Fibroblast of skin of left quadriceps (primary cell): ENCODE measurements at places on chromosomes 1 and 21.

DNA sequence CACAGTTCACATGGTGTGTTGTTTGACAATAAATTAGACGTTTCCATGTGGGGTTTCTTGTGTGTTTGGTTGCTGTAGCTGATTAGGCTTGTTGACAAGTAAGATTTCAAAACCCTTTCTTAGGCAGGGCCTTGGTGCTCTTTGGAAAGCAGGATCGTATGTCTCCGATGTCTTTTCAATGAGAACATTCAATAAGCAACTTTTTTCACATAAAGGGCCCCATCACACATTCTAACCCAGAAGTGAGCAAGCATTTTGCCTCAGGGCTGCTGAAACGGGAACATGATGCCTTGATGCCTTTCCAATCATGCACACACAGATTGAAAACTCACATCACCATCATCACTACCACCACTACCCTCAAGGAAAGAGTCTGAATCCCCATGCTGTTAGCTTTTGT, 33.1 kb downstream of the LPAR3 start:
- no peak for DNase-seq

GRCh38 chr1:200753650-200754198, 15.0 kb downstream of the CAMSAP2 start:
- no peak for DNase-seq

DNA sequence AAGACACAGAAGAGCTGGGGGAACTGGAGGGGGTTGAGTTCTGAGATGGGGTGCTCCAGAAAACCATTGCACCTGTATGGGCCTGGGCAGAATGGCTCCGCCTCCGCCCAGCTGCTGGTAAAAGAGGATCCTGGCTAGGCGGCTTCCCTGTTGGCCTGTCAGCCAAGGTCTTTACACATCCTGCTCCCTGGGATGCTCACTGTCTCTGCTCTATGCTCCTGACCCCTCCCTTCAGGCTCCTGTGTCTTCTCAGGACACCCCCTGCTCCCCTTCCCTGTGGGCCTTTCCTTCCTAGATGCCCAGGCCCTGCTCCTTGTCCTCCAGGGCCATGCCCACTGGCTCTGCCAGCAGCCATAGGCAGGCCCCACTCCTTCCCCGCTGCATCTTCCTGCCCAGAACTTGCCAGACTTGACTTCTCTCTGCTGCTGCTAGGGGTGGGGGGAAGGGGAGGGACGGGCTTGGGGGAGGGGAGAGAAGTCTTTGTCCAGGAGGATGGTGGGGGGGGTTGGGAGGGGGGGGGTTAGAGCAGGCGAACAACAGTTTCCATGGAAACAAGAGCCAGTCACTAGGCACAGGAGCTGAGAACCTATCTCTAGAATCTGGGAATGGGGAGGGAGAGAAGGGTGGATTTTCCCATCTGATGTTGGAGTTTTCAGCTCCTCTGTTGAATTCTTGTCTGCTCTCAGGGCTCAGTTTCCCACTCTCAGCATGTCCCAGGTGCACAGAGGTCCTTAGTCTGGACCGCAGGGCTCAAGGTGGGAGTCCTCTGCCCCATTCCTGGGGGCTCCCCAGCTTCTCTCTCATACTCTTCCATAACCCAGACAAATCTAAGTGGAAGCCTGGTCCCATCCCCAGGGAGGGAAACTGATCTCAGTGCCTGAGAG, 10.6 kb downstream of the CELSR2 start:
- DNase-seq, result no peak

GRCh38 chr1:63073309-63074306, 248.8 kb upstream of the FOXD3 start:
- DNase-seq, result no peak

DNA sequence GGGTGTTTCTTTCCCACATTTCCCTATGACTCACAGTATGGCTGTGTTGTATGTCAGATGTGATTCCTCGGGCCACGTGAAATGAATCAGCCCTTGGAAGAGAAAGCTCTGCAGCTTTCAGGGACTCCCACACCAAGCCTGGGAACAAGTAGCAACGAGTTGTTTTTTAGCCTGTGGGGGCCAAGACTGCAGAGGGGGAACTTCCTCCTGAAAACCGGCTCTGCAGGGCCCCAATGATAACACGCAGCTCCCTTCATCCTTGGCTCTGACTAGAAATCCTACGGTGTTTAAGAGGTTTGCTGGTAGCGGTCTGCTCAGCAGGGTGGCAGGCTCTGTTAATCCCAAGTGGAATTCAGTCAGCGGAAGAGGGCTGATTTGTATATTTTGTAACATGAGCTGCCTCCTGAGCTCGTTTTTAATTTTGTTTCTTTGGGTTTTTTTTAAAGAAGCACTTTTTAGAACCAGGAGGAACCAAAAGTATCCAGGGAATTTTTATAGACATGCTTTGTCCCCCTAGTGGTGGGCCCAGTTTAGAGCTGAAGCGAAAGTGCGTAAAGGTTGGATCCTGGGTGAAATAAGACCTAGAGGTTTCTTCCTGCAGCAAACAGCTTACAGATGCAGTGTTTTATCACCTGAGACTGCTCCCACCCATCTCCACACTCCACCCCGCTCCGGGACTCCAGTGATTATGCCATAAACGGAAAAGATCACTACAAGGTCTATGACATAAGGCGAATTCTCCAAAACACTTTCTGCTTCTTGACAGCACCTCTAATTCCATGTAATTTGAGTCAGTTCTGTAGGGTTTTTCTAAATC, 48.8 kb downstream of the LAMC2 start:
- peak; percentile 84 for DNase-seq

DNA sequence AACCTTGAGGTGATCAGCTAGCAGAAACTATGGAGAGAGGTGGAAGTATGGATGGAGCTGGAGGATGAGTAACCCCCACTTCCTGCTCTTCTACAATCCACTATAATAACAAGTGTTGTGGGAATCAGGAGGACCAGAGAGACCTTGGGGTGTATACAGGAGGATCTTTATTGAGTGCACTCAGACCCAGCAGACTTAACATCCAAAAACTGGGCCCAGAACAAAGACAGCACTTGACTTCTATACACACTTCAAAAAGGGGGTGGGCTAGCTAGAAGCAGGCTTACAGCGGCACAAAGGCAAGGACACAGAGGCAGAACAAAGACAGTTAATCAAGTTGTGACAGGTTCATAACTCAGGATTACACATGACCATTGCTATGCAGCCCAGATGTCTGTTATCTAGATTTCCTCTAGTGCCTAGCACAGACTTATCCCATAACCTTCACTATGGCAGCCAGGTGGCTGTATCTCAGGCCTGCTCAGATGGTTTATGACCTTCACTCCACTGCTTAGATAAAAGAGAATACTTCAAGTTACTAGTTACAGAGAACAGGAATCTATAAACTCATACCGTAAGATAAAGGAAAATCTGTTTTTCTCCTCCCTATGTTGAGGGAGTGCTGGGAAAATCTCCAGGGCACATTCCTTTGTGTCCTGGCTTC, 36.1 kb upstream of the PADI2 start:
- no peak for DNase-seq

DNA sequence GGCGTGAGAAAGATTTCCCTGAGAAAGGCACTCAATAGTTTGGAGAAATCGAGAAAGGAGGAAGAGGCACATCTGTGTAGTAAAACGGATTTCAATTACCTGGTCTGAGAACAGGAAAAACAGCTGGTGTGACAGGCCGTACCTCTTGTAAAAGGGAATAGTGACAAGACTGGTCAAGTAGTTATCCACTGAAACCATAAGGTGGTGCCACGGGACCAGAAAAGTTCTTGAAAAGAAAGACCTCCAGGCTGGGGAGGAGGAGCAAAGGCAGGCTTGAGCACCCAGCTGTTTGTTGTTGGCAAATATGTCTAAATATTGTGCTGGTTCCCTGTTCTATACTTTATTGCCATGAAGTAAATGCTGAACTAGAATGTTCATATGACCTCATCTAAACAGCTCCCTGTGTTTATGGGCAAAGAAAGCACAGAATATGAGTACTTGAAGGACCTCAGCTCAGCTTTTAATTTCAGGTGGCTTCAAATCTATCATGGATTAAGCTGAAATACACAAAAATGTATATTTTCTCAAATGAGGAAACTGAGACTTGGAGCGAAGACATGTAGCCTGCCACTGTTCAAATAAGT, 4.0 kb downstream of the HAO2 start:
- no peak for DNase-seq

DNA sequence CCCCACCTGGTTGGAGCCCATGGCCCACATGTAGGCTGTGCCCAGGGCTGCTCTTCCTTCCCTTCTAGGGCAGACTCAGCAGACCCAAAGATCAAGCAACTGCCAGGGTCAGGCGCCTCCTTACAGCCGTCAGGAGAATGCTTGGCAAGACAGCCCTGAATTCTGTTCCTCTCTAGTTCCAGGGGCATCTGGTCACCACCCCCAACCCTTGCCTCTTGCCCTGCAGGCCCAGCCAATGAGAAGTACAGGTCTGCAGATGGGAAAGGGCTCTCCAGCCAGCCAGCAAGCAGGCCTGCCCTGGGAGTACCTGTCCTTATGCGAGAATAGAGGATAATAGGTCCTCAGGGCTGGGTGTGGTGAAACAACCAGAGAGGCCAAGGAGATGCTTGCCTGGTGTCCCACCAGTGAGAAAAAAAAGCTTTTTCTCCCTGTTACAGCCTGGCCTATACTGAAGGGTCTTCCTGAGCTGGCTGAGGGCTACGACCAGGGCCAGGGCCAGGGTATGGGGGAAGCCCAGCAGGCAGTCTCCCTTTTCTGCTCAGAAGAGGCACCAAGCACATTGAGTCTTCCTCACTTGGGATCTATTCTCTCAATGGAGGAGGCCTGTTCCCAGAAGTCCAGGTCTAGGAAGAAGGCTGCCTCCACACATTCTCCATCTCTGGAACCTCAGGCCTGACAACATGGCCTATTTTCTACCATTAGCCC, 31.4 kb downstream of the NAV1 start:
- DNase-seq, result no peak

DNA sequence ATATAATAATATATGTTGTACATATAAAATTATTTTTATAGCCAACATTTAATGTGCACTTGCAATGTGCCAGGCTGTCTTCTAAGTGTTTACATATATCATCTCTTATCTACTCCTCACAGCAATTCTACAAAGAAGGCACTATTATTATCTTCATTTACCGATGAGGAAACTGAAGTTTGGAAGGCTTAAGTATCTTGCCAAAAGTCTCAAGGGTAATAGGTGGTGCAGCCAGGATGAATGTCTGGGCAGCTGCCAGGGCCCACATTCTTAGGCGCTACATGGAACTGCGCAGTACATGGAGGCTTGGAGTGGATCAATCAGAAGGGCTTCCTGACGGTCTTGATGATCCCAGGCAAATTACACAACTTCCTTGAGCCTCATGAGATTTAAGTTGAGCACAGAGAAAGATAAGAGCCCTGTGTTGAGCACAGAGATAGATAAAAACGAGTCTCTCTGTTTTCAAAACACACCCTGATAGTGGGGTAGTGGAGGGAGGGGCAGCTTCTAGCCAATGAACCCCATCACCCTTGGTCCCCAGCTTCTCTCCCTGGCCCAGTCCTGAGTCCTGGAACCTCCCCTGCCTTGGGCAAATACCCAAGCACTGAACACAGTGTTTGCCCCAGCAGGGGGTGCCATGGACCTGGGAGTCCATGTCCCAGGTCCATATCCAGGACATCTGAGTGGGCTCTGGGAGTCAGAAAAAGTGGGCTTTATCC, 9.2 kb downstream of the POU3F1 start:
- DNase-seq, result no peak

- DNase-seq, result no peak
These were observed 465.8 kb downstream of the DSCAM start for GRCh38 chr21:40381111-40381510.

DNA sequence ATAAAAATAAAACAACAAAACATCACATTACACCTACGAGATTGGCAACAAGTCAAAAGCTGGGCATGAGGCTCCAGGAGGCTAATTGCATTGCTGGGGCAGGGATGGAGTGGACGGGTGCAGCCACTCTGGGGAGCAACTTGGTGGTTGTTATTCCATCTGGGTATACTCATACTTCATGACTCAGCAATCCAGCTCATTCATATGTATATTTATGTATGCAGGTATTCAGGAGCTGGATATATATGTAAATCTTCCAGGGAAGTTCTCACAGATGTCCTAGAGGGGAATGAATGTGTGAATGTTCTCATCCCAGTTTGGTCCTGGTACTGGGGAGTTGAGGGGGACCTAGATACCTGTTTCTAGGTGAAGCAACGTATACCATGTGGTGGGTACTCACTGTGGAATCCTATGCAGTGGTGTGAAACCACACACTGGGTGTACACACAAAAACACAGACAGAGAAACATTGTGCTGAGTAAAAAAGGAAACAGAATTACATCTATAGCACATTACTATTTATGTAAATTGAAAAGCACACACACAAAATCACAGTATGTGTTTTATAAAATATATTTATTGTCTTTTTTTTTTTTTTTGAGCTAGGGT, 79.7 kb upstream of the RAB4A start:
- DNase-seq, result no peak

- no peak for DNase-seq
These were observed 42.2 kb upstream of the GOLT1A start for GRCh38 chr1:204255966-204256365.

DNA sequence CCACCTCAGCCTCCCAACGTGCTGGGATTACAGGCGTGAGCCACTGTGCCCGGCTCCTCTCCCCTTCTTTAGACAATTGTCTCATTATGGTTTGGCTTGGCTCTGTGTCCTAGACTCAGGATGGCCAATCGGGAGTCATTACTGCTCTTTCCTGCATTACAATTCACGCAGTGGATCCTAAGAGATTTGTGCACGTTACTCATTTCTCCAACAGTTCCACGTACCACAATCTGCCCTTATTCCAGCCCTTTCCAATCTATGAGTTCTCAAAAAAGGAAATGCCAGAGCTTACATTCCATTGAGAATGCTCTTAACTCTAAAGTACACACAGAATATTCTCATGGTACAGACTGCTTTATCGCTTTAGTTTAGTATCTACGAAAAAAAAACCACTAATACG, 357.0 kb downstream of the GPATCH2 start:
- DNase-seq, result no peak

DNA sequence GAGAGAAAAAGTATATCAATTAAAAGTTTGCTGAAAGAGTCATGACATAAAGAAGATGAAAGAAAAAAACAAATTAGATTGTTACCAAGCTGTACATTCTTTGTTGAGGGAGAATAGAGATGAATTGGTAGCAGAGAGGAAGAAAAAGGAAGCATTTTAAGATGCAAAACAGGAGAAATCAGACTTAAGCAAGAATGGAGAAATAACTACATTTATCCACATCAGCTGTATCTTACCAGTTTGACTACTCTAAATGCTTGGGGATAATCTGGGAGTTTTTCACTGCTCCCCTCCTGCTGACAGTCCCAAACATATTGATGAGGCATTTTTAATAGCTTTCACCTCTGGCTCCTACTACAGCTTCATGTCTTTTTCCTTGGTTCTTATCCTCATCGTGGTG, 16.8 kb upstream of the PTPRC start:
- no peak for DNase-seq

- no peak for DNase-seq
These were observed 371.2 kb downstream of the NPHP4 start for GRCh38 chr1:5620997-5621396.

GRCh38 chr1:185674201-185674600, 60.0 kb upstream of the HMCN1 start:
- no peak for DNase-seq

GRCh38 chr1:14065486-14065885, 365.5 kb downstream of the PRDM2 start:
- no peak for DNase-seq
